Stimulated activated CD4-positive, alpha-beta T cell treated with anti-CD3 and anti-CD28 coated beads, Interleukin-12 subunit alpha, Interleukin-12 subunit beta, amount 100 ng/mL, for 48 hours (primary cell): ENCODE measurements at places on chromosomes 2 and 18.

GRCh38 chr2:232139786-232140562, 178.5 kb downstream of the DIS3L2 start:
- DNase-seq: no peak

DNA sequence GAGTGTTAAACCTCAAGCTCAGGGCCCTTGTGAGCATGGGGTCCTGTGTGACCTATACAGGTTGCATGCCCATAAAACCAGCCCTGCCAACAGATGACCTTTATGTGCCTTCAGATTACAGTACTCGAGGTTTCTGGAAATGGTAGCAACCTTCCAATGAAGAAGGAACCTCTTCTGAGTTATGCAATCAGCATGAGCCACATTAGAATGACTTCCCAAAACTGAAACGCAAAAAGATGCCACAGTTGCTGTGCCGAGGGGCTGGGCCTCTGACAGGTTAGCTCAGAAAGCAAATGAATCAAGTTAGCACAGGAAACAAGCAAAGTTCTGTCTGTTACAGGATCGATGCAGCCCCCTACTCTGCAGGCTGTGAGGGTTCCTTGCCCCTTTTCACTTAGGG, 37.7 kb downstream of the TGFA start:
- DNase-seq: no peak

DNA sequence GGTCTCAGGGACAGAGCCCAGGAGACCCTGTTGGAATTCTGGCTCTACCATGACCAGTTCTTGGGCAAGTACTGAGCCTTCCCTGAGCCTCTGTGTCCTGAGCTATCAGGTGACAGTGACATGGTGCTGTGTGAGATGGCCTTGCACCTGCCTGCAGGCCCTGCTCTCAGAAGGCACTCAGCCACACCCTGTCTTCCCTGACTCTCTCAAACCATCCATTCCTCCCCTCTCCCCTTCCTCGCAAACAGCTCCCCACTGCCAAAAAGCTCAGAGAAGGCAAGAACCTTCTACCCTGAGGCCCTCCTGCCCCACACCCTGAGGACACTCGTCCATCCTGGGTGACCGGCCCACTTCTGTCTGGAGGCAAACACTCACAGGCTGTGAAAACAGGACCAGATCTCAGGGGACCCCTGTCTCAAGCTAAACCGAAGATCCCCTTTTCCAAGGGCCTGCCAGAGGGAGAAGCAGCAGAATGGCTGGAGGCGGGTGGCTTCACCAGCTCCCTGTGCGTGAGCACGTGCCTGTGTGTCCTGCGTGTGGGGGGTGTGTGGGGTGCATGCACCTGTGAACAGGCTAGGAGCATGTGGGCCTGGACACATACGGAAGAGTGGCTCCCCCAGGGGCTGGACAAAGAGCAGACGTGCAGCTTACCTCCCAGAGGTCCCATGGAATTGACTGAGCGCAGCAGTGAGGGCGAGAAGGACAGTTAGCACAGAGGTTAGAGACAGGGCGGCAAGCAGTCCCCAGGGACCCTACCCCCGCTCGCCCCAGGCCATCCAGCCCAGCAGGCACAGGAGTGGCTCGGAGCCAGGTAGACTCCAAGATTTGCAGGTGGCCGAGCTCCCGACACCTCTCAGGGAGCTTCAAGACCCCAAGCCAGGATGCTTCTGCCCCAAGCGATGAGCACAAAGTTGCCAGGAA, 53.9 kb downstream of the BIN1 start:
- no peak for DNase-seq

DNA sequence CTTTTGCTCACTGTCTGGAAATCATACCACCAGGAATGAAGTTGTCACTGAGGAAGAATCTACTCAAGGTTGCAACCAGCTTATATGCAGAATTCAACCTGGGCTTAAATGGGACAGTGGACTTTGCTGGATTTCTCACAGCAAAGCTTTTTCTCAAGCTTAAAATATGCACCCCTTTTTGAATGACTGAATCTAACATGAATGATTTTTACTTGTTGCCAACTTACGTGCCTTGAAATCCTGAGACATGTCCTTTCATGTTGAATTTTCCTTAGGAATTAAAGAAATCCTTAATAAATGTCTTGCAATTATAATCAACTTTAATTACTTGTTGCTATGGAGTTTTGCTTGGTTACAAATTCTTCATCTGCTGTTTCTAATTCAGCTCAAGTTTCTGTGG, 57.4 kb downstream of the SPP2 start:
- DNase-seq: no peak

GRCh38 chr2:115400940-115401339, 958.5 kb downstream of the DPP10 start:
- no peak for DNase-seq

GRCh38 chr2:85858841-85859240, 29.9 kb downstream of the ST3GAL5 start:
- DNase-seq: no peak

DNA sequence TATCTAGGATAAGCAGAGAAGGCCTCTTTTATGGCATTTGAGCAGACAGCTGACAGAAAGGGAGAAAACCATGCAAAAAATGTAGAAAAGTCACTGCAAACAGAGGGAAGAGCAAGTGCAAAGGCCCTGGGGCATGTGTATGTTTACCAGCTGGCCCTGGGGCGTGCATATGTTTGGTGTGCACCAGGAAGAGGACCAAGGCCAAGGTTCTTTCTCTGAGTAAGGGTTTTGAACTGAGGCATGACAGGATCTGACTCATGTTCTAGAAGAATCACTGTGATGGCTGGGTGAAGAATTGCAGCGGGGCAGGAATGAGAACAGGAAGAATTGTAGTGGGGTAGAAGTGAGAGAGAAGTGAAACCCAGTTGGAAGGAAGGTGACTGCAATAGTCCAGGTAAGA, 69.6 kb downstream of the STEAP3 start:
- DNase-seq: no peak

DNA sequence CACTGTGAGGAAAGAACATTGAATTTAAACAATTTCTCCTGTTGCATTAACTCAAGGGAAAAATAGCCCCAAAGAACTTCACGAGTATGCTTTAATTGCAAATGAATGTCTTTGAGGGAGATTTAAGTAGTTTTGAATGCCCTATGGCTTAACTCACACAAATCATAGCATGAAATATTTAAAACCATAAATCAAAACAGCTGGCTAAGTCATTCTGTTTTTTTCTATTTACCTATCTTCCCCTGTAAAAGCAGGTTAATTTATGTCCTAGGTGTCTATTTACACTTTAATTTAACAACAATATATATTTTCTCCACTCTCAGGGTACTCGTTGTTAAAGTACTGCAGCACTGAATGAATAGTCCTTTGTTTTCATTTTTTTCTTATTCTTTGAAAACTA, 118.8 kb upstream of the PIEZO2 start:
- DNase-seq: no peak

DNA sequence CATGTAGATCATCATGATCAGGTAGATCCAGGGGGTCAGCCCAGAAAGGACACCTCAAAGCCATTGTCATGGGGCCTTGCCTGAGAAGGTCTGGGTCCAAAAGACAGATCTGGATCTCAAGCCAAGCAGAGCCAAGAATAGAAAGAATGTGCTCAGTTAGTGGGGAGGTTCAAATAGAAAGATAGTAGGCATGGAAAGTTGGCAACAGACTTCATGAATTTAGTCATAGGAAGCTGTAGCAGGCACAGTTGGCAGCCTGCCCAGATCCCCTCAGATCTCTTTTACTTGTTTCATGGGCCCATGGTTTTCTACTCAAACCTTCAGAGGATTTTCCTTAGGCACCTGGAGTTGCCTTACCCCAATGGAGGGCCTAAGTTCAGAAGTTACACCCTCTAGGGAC, 767.0 kb downstream of the SLC4A3 start:
- no peak for DNase-seq

GRCh38 chr2:136443661-136444060, 321.7 kb upstream of the THSD7B start:
- DNase-seq: no peak

DNA sequence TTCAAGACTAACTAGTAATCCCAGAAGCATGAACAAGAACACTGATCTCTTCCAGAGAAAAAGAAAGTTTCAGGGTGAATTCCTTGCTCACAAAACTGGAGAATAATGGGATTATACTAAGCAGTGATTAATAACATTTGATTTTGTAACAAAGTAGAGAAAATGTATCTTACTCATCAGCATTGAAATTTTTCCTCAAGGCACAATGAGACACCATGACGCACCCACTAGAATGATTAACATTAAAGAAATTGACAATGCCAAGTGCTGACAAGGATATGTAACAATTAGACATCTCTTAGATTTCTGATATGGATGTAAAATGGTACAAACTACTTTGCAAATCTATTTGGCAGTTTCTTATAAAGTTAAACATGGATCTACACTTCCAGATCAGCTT, 101.1 kb upstream of the EPHA4 start:
- DNase-seq: no peak

GRCh38 chr2:241983571-241984270, 114.2 kb downstream of the RTP5 start:
- no peak for DNase-seq
